Lung microvascular endothelial cell (primary cell): ENCODE measurements at places on chromosomes 4 and X. TPM values are rescaled to one million over a fixed set of nuclear protein-coding genes. Genes with fewer than 3 reads are reported as not detected.

Gene NSG1
- total RNA-seq: 0.87 TPM in 1 of 2 replicates, not detected in the other

Gene ARHGAP6
- total RNA-seq: under 0.01 and 0.22 TPM in 2 replicates

- peak; percentile 8 for DNase-seq
Observed at GRCh38 chr4:73315091-73315490, 56.5 kb upstream of the ANKRD17 start.

- DNase-seq: no peak
Observed at GRCh38 chr4:180635281-180635680, 1607.9 kb upstream of the TENM3 start.

GRCh38 chr4:139316733-139317132, 14.5 kb upstream of the NDUFC1 start:
- DNase-seq: no peak

DNA sequence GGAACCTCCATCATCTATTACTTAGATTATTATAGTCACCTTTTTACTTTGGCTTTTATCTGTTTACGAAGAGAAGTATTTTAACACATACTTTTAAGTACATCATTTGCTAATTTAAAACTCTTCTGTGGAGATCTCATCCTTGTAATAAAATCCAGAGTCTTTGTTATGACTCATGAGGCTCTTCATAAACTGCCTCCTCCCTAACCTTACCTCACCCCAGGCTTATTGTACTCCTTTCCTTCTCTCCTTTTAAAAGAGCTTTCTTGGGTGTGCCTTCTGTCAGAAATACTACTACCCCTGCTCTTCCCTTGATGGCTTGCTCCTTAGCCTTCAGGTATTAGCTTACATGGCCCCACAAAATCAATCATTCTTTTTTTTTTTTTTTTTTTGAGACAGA, 6.6 kb downstream of the ARL9 start:
- DNase-seq: no peak

GRCh38 chr4:81227138-81227537, 12.1 kb upstream of the PRKG2 start:
- DNase-seq: no peak

Gene YY2
- total RNA-seq: 0.65 and 0.79 TPM in 2 replicates

DNA sequence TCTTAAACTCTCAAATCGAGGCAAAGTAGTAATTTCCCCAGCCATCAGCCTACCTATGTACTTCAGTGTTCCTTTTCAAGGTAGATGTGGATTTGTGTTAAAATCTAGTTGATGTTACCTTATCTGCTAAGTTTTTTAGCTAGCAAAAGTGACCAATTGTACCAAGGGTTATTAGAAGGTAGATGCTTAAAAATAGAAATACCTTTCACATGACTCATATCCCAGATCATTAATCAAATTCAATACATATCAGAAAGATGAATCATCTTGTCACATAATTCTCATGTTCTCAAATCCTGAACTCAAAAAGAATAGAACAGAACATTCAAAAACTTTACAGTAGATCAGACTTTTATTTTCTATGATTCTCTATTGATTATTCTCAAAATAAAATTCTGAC, 3.5 kb downstream of the ENAM start:
- DNase-seq: peak; percentile 47

- DNase-seq: peak; percentile 39
Observed at GRCh38 chr4:78704981-78705683, 71.0 kb upstream of the BMP2K start.

Gene AVPR2
- 0.22 and 0.99 TPM in 2 replicates for total RNA-seq

- no peak for DNase-seq
Observed at GRCh38 chr4:116438981-116439729, 646.2 kb downstream of the TRAM1L1 start.

Gene GABRG1
- not detected in 2 replicates for total RNA-seq

- DNase-seq: no peak
Observed at GRCh38 chrX:73561801-73562200, 1.2 kb upstream of the CHIC1 start.

GRCh38 chrX:79181401-79181800, 36.9 kb downstream of the GPR174 start:
- no peak for DNase-seq

- no peak for DNase-seq
Observed at GRCh38 chr4:139314047-139314800, 11.9 kb upstream of the NDUFC1 start.

Gene YIPF7
- not detected in 2 replicates for total RNA-seq

Gene COL4A5
- 18.7 and 32.5 TPM in 2 replicates for total RNA-seq

DNA sequence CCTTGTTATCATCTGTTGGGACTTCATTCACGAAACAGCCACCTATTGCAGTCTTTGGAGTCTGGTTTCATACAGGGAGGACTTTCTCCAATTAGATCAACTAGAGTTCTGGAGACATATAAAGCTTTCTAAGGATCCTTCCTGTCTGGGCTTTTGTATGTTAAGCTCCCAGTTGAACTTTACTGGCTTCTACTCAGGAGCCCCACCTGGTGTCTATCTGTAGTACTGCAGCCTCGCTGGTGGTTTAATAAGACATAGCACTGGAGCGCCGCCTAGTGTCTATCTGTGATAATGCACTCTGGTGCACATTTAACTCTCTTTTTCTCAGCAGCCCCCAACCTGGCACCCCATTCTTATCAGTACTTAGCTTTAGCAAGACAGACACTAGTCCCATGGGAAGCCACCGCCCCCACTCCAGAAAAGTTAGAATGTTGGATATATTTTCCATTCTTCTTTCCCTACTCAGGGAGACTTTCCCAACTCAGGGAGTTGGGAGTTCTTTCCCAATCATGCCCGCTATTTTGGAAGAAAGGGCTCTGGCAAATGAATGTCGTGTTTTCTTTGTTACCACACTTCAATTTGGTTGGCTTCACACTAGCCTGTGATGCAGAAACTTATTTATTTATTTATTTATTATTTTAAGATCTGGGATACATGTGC, 36.9 kb upstream of the SYTL4 start:
- DNase-seq: peak; percentile 78
